Fibroblast of lung (primary cell): ENCODE measurements at places on chromosomes 6 and 20. TPM values are rescaled to one million over a fixed set of nuclear protein-coding genes. Genes with fewer than 3 reads are reported as not detected.

Gene TREM2
- under 0.01 and 0.17 TPM in 2 replicates for total RNA-seq

Gene OR2B2
- total RNA-seq, result not detected in 2 replicates

Gene HRH3
- total RNA-seq, result not detected in 2 replicates

Gene SLC17A2
- under 0.01 TPM in 1 of 2 replicates, not detected in the other for total RNA-seq

Gene CDH26
- total RNA-seq, result 0.26 and 0.50 TPM in 2 replicates

Gene PACSIN1
- total RNA-seq, result under 0.01 TPM in 1 of 2 replicates, not detected in the other

Gene TSPYL4
- 3.9 and 5.3 TPM in 2 replicates for total RNA-seq

Gene TRAPPC3L
- total RNA-seq, result under 0.01 TPM in 2 replicates

Gene SLC22A16
- under 0.01 TPM in 1 of 2 replicates, not detected in the other for total RNA-seq

Gene BMP5
- total RNA-seq, result 1.0 and 1.5 TPM in 2 replicates

Gene CNBD2
- total RNA-seq, result 1.3 and 2.6 TPM in 2 replicates

Gene SPTLC3
- 4.0 and 5.9 TPM in 2 replicates for total RNA-seq

Gene GNMT
- total RNA-seq, result not detected in 2 replicates

Gene TMEM200A
- total RNA-seq, result 44.2 and 51.7 TPM in 2 replicates

Gene JPH2
- 0.51 and 0.66 TPM in 2 replicates for total RNA-seq

Gene PTCHD4
- total RNA-seq, result 4.4 and 5.8 TPM in 2 replicates

Gene NMBR
- total RNA-seq, result under 0.01 TPM in 1 of 2 replicates, not detected in the other

Gene DSP
- total RNA-seq, result under 0.01 TPM in 1 of 2 replicates, not detected in the other

Gene TNFRSF6B
- total RNA-seq, result 6.7 and 35.2 TPM in 2 replicates

Gene SIRPA
- total RNA-seq, result 14.1 and 25.1 TPM in 2 replicates

Gene MRPS10
- total RNA-seq, result 46.5 and 67.5 TPM in 2 replicates

Gene SEC23B
- total RNA-seq, result 34.7 and 52.0 TPM in 2 replicates

Gene EDN1
- total RNA-seq, result 0.17 and 0.26 TPM in 2 replicates

Gene SLC17A4
- total RNA-seq, result not detected in 2 replicates

Gene PHACTR2
- 25.2 and 40.1 TPM in 2 replicates for total RNA-seq

Gene EPPIN
- not detected in 2 replicates for total RNA-seq

Gene SERPINB1
- total RNA-seq, result 19.3 TPM in 2 replicates

Gene MYCT1
- under 0.01 TPM in 1 of 2 replicates, not detected in the other for total RNA-seq

Gene LCA5
- total RNA-seq, result 5.6 and 7.8 TPM in 2 replicates

Gene PPIL1
- total RNA-seq, result 12.8 and 17.5 TPM in 2 replicates

Gene SCRT2
- not detected in 2 replicates for total RNA-seq

Gene GABRR1
- total RNA-seq, result not detected in 2 replicates

Gene OR2H2
- total RNA-seq, result not detected in 2 replicates

Gene NKAIN2
- total RNA-seq, result not detected in 2 replicates

Gene HSD17B8
- total RNA-seq, result 11.0 and 11.4 TPM in 2 replicates

Gene HEBP2
- total RNA-seq, result 13.9 and 21.5 TPM in 2 replicates
